ENCODE measurements at places on chromosomes 5 and 9. TPM values are rescaled to one million over a fixed set of nuclear protein-coding genes. Genes with fewer than 3 reads are reported as not detected.

Gene OR2V1
- not detected for total RNA-seq

Gene CLK4
- 13.9 TPM for total RNA-seq

Gene C9orf50
- total RNA-seq = not detected

Gene HEMGN
- not detected for total RNA-seq

Gene GARNL3
- 2.5 TPM for total RNA-seq

Gene PPIC
- 48.2 TPM for total RNA-seq
